ELR (cell line): ENCODE measurements at places on chromosomes 3 and 15.

GRCh38 chr3:56823421-56823926 lies 21.7 kb upstream of the ARHGEF3 start:
- no peak for DNase-seq

GRCh38 chr3:53223025-53223424 lies 32.8 kb downstream of the TKT start:
- DNase-seq = no peak

- no peak for DNase-seq
Observed at GRCh38 chr15:85444122-85444745, 63.8 kb downstream of the AKAP13 start.

DNA sequence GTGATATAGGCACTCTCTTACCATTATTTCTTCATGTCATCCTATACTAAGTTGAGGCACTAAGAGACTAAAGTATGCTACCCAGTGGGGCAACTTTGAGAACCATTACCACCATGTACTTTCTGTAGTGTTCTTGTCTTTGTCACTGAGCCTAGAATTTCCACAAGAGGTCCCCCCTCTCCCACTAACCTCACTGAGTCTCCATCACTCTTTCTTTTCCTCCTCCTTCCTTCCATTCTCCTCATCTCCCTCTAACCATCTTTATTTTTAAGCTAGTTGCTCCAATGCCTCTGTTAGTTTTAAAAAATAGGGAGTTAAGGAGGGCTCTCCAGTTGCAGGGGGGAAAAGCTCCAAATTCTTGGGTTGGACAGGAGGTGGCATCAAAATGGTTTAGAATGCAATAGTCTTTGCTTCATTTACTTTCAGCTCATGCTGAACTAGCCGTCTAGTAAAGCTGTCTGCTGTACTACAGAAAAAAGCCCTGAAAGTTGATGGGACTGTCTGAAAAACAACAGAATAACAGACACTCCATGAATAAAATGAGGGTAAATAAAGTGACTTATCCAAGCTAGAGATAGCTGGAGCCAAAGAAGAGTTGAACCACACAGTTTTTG lies 85.1 kb upstream of the MYRIP start:
- DNase-seq = peak; percentile 2

- DNase-seq = no peak
Observed at GRCh38 chr3:115779011-115779410, 155.7 kb downstream of the GAP43 start.

- DNase-seq = no peak
Observed at GRCh38 chr3:115680803-115681345, 57.6 kb downstream of the GAP43 start.

DNA sequence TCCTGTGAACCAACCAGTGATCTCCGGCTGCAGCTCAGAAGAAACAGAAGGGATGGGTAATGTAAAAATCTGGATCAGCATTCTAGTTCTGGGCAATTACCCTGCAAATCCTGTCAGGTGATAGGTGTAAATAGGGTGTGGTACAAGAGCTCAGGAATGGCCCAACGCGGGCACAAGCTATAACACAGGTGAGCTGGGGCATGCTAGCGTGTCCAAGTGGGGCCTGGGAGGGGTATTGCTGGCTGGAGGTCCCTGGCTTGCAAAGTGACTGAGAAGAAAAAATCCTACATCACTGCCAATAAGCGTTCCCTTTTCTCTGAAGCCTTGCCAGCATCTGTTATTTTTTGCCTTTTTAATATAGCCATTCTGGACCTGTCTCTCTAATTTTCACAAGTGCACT lies 9.7 kb upstream of the CHST2 start:
- no peak for DNase-seq

DNA sequence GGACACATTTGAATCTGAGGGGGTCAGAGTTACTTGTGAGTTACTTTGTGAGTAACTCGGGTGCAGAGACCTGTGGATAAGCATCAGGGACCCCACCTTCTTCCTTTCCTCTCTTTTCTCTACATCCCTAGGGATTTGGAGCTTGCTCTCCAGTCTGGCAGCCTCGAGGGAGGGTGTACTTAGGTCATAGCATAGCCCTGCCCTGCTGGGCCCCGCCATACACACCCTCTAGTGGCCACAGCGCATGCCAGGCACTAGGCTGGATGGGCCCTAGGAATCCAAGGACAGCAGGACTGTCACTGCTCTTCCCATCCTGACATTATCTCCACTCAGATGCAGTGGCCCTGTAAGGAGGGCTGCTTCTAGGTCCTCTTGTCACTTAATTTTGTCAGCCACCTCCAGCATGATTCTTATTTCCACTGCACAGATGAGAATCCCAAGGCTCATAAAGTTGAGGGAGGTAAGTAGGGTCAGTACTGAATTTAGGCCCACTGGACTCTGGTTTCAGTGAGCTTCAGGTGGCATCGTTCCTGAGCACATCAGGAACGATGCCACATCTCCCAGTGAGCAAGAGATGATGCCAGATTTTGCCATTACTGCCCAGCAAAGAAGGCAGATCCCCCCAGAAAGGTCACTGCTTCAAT lies 3.6 kb upstream of the SMAD6 start:
- DNase-seq = peak; percentile 79

GRCh38 chr3:36461597-36461996 lies 81.3 kb downstream of the STAC start:
- peak; percentile 15 for DNase-seq

DNA sequence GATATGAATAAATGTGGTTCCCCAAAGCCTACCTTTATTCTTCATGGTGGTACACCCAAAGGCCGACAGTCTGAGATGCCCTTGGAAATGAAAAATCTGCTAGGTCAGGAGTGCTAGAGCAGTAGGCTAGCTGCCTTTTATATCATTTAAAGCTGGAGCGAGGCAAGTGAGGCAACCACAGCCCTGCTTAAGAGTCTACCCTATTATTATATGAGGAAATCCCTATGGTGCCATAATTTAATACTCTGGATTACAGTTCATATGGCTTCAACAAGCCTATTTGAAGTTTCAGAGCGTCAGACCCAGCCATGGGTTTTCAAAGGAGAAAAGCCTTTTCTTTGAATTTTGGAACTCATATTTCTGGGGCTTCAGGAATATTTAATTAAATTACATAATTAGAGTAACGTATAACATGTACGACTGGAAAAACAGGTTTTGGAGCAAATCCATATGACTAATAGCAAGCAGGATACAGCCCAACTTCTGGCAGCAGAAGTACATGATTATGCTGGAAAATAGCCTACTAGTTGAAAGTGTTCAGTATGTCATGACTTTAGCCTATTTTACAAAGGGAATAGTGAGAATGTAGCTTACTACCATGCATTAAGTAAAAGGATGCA lies 18.0 kb upstream of the SLTM start:
- DNase-seq = peak; percentile 52

DNA sequence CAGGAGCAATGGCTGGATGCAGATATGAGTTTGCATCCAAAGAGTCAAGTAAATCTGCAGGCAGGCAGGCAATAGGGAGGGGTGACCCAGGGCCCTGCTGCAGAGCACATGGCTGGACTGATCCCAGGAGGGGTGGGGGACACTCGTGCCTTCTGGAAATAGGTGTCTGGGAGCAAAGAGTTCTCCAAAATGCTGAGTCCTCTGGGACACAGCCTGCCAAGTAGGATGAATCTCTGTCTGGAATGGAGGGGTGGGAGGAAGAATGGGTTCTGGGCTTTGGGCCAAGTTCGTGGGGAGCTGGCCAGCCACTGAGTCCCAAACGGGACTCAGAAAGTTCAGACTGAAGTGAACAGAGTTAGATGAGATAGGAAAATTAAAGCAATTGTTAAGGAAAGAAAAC lies 214.5 kb downstream of the MTHFS start:
- peak; percentile 53 for DNase-seq

DNA sequence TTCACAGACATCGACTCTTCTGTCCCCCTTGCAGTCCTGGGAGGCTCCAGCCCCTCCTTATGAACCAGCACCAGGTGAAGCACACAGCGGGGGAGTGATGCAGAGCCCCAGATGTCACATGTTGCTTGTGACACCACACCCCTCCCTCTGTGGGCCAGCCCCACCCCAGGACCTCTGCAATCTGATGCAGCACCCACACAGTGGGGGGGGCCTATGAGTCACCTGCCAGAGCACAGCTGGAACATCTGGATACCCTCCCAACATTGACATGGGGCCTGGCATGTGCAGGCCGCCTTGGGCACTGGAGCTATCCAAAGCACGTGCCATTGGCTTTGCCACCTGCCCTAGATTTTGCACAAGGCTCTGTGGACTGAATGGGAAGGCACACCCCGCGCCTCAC lies 70.5 kb downstream of the FEM1B start:
- DNase-seq = no peak

DNA sequence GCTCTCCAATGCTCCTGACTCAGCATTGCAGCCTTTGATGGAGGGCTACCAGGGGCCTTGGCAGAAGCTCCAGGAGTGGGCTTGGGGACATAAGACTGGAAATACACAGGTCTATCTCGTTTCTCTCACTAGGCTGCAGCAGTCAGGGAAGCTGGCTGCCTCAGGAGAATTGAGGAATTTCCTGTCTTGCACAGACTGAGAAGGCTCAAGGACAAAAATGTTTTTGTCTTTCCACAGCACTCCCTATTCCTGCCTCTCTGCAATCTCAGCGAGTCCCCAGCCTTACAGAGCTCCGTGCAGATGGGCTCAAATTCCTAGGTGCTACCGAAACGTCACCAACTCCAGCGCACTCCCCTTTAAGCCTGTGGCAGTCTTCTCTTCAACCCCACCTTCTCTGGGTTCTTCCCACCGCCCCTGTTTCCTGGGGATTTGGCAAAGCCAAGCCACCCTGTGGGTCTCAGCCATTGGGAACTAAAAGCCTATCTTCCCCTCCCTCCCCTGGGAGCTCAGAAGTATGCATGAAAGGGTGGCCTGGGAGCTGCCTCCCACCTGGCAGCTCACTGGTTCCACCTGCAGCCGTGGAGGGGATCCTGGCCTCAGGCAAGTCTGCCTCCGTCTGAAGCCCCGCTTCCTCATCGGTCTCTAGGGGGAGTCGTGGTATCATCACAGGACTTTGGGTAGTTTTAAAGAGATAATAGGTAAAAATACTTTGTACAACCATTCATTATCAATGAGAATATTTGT lies 322.6 kb upstream of the FRG2C start:
- DNase-seq = no peak

GRCh38 chr15:70569091-70569713 lies 194.2 kb downstream of the UACA start:
- DNase-seq = peak; percentile 78

DNA sequence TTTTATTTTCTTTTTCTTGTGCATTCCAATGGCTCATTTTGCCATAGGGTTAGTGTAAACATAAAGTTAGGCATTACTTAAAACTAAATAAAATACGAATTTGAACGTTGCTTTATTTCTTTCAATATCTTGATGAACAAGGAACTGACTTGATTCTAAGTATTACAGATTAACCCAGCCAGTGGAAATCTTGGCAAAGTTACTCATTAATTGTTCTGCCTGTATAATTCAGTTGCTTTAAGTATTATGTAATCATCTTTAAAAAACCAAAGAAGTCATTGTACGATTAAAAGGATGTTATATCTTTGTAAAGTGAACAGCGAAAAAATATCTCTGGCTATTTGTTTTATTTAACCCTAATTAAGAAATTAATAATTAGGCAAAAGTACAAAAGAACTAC lies 737.9 kb upstream of the BCHE start:
- DNase-seq = no peak

GRCh38 chr3:124832782-124833709 lies 54.1 kb downstream of the ITGB5 start:
- DNase-seq = peak; percentile 90

GRCh38 chr3:176347424-176348146 lies 849.7 kb downstream of the TBL1XR1 start:
- no peak for DNase-seq

DNA sequence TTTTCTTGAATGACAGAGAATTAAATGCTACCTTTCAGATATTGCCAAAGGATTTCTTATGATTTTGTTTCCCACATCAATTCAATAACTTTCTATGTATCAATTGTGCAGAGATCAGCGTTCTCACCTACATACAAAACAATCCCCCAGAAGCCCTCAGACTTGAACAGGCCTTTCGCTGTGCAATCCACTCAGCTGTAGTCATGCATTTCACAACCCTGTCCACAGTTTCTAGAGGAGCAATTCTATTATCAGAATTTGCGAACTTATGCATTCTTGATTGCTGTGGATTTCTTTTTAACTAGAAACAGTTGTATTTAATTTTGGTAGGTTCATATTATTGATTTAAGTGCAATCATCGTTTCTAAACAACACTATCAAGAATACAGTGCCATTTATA lies 13.7 kb upstream of the ALCAM start:
- DNase-seq = no peak

DNA sequence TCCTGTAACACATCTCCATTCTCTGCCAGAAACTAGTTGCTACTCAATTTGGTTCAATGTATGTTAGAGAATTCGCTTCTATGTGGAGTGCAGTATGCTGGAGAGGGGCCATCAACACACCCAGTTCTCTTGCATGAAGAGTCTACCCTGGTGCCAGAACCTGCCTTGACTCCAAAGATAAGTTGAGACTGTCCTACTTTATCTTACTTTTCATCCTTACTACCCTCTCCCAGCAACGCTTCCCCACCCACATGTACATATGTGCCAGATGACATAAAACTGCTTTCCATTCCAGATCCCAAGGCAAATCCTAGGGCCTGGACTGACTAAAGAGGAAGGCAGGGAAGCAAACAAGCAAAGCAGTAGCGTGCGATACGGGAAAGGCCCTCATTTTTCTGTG lies 442.6 kb upstream of the THRB start:
- no peak for DNase-seq

- peak; percentile 11 for DNase-seq
Observed at GRCh38 chr3:89380016-89380415, 272.6 kb downstream of the EPHA3 start.

DNA sequence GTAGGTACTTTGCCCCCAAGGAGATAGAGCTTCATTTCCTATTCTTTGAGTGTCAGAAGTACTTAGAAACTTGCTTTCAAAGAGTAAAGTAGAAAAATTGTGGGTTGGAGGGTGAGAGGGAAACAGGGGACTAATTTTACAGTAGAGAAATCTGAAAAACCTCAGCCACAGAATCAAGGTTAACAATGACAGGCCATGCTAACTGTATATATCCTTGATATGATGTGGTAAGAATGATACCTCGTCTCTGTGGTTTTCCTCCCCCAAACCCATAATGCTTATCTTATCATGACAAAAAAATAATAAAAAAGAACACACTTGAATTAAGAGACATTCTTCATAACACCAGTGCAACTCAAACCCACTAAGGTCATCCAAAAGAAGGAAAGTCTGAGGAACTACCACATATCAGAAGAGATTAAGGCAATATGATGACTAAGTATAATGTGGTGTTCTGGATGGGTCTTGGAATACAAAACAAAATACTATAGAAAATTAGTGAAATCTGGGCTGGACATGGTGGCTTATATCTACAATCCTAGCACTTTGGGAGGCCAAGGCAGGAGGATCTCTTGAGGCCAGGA lies 360.4 kb downstream of the ULK4 start:
- no peak for DNase-seq

DNA sequence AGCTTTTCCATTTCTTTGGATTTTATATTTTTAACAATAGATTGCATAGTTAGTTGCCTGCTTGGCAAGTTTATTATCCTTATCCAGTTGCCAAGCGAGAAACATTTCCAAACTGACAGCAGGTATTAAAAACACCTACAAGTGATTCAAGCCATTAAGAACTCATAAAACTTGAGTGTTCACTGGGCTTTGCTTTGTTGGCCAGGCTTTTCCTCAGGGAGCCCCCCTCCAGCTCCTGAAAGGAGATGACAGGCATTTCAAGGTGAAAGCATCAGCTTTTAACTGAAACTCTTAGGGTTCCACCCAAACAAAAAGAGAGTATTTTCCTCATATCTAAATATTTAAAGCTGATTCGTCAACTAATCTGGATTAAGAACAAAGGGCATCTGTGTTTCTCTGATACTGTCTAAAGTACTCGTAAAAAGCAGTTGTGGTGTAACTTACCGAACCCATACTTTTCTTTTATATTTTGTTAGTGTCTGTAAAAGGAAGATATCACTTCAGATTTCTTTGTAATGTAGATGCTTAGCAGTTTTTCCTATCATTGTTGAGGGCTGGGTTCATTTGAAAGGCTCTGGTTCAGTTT lies 363.4 kb downstream of the OTOL1 start:
- no peak for DNase-seq
